ENCODE measurements at places on chromosomes 3 and 15.

GRCh38 chr3:181497358-181497757 lies 214.4 kb upstream of the SOX2 start:
- no peak overlapping the region for H3K27ac ChIP-seq
- H3K4me1 ChIP-seq: no peaks in the 10 kb centered on the region
- DNase-seq: no peak
- no peaks in the 10 kb centered on the region for H3K36me3 ChIP-seq

- H3K4me3 ChIP-seq: no peak overlapping the region
- no peaks in the 10 kb centered on the region for H3K4me1 ChIP-seq
- H3K36me3 ChIP-seq: no peaks in the 10 kb centered on the region
- no peak for DNase-seq
Measured at GRCh38 chr15:96070636-96071035, 259.9 kb upstream of the NR2F2 start.

- no peak for DNase-seq
- H3K36me3 ChIP-seq: peaks cover 5% of the 10 kb centered on the region
- no peak overlapping the region for H3K4me3 ChIP-seq
Measured at GRCh38 chr3:46334741-46335478, 19.0 kb upstream of the CCR2 start.

DNA sequence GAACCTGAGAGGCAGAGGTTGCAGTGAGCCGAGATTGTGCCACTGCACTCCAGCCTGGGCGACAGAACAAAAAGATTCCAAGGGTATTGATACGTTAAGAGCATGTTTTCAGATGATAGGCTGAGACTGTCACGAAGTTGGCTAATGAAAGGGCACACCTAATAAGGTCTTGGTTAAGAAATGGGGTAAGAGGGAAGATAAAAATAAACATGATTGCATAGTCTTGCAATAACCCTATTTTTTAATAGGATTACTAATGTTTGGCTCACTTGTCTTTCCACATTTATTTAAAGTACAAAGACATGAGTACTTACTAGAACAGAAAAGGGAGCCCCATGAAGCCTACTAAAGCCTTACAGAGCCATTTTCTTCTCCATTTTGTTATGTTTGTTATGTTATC lies 109.0 kb downstream of the FRMD4B start:
- no peak for DNase-seq
- H3K27ac ChIP-seq: no peak overlapping the region
- peaks cover 12% of the 10 kb centered on the region for H3K4me1 ChIP-seq
- H3K27me3 ChIP-seq: no peaks in the 10 kb centered on the region
- no peak overlapping the region for H3K4me3 ChIP-seq

DNA sequence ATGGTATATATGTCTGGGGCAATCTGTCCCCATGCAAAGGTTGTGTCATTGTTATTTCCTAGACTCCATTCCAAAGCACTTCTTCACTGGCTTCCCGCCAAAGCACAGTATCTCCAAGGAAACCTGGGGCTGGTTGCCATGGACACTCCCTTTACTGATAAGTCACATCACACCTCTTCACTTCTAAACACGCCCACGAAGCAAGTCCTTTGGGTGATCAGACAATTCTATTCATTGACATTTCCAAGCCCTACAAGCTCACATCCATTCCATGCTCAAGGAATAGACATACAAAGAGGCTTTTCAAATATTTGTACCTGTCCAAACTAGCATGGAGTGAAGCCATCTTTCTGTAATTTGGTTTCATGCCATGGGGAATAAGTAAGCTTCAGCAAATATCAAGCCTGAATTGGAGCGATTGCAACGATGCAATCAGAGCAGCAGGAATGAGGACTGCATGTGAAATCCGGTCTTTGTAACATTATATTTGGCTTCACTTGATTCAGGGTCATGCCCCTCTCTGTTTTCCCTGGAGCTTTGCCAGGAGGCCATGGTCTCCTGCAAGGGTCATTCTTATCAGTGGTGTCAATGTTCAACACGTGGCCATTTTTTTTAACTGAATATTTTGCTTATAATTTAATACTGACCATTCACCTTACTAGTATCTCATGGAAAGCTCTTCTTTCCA lies 201.6 kb upstream of the TMC3 start:
- DNase-seq: no peak
- no peaks in the 10 kb centered on the region for H3K4me1 ChIP-seq
- H3K27me3 ChIP-seq: peaks cover 25% of the 10 kb centered on the region
- no peaks in the 10 kb centered on the region for H3K36me3 ChIP-seq
- H3K4me3 ChIP-seq: no peak overlapping the region

- H3K4me3 ChIP-seq: no peak overlapping the region
- no peaks in the 10 kb centered on the region for H3K4me1 ChIP-seq
- H3K27me3 ChIP-seq: no peaks in the 10 kb centered on the region
Measured at GRCh38 chr3:66592927-66593625, 92.3 kb upstream of the LRIG1 start.

DNA sequence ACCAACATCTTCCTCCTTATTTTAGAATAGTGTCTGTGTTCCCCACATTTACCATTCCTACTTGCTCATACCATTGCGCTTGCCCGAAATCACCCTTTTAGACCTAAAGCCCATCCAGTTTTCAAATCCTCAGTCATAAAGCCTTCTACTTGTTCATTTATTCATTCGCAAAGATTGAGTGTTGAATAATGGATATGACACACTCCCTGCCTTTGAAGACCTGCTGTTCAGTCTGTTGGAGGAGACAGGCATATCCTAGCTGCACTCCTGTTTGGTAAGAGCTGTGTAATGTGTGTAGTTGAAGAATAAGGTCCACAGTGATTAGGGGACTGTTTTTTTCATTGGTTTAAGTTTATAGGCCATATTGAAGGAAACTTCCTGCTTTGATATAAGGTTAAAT lies 1.7 kb downstream of the CNOT10 start:
- H3K27ac ChIP-seq: no peak overlapping the region
- peaks cover 34% of the 10 kb centered on the region for H3K4me1 ChIP-seq
- peak overlapping the region; percentile 90 for H3K4me3 ChIP-seq

DNA sequence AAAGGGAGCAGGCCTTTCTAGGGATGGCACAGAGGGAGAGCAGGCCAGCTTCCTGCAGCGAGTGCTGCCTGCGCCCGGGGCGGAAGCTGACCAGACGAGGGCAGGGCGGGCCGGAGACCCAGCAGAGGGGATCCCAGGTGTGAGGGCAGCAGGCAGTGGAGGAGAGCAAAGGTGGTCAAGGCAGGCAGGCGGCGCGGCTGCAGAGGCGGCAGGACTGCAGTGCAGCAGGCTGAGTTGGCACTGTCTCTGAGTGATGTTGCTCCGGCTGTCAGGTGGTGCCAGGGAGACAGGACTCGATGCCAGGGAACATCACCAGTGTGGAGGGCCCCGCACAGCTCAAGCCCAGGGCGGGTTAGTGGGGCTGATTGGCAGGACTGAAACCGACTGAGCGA lies 22.3 kb upstream of the PLXNA1 start:
- DNase-seq: no peak
- H3K4me3 ChIP-seq: no peak overlapping the region
- H3K27me3 ChIP-seq: no peaks in the 10 kb centered on the region
- H3K36me3 ChIP-seq: peaks cover 6% of the 10 kb centered on the region
